ENCODE measurements at places on chromosomes 2 and 18. TPM values are rescaled to one million over a fixed set of nuclear protein-coding genes. Genes with fewer than 3 reads are reported as not detected.

- DNase-seq: no peak
Observed at GRCh38 chr2:241736111-241736510, 1.7 kb downstream of the D2HGDH start.

- DNase-seq: no peak
Observed at GRCh38 chr2:220076734-220077133, 449.3 kb downstream of the SLC4A3 start.

GRCh38 chr2:99960790-99961189 is 181.6 kb downstream of the AFF3 start:
- no peak for DNase-seq

Gene LCLAT1
- total RNA-seq: 17.6 TPM

DNA sequence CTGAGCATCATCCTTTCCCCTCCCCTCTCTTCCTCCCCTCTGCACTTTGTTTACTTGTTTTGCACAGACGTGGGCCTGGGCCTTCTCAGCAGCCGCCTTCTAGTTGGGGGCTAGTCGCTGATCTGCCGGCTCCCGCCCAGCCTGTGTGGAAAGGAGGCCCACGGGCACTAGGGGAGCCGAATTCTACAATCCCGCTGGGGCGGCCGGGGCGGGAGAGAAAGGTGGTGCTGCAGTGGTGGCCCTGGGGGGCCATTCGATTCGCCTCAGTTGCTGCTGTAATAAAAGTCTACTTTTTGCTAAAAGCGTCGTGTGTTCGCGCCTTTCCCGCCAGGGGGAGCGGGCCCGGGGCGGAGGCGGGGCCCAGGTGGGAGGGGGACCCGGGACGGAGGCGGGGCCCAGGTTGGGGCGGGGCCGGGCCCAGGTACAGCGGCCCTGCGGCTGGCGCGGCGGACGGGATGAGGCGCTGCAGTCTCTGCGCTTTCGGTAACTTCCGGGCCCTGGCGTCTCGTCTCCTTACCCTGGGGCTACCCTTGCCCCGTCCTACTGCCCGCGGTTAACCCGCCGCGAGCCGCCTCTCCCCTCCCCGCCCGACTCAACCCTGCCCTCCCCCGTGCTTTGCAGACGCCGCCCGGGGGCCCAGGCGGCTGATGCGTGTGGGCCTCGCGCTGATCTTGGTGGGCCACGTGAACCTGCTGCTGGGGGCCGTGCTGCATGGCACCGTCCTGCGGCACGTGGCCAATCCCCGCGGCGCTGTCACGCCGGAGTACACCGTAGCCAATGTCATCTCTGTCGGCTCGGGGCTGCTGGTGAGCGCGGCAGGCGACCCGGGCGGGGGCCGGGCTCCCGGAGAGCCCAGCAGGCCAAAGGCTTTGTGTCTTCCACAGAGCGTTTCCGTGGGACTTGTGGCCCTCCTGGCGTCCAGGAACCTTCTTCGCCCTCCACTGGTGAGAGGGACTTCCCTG is at the start of gene KRTCAP3:
Gene KRTCAP3 (plus strand): TSS at position 424 of the 962 bp plus-strand sequence. CDS start 32 bp downstream, at position 456.
- DNase-seq: peak; percentile 53

GRCh38 chr2:238236571-238236970 is 3.3 kb downstream of the HES6 start:
- DNase-seq: no peak

GRCh38 chr2:13110825-13111224 is 394.1 kb downstream of the TRIB2 start:
- DNase-seq: no peak

Data from CD4-positive, CD25-positive, alpha-beta regulatory T cell (primary cell).